Ascending aorta (tissue), 2 donors: ENCODE measurements at places on chromosomes 3 and 15.
A peak's percentile ranks its signal among the peaks of the same experiment; 100 is the strongest.

GRCh38 chr3:184481984-184482671, 79.5 kb upstream of the EPHB3 start:
- no peak for DNase-seq

- DNase-seq = peak; percentile 85
Observed at GRCh38 chr3:194682694-194683310, 2.9 kb upstream of the FAM43A start.

DNA sequence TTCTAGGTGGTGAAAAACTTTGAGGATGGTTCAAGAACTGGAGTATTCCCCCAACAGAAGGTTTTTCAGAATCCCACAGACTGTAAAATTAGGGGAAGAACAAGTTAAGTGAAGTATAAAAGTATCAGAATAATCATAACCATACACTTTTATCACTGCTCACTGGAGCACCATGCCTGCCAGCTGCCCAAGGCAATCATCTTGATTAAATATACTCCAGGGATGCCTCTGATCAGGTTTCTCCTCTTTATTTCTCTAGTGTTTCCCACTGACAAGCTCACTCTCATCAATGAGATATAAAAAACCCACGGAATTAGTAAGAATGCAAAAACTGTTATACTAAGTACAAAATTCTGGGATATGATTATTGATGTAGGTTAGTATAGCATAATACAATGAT, 108.0 kb downstream of the STAG1 start:
- DNase-seq = no peak

- no peak for DNase-seq
Observed at GRCh38 chr15:70321172-70321819, 223.6 kb upstream of the TLE3 start.

GRCh38 chr3:183576487-183577107, 21.1 kb upstream of the KLHL6 start:
- no peak for DNase-seq

GRCh38 chr3:87201727-87202126, 25.4 kb upstream of the CHMP2B start:
- DNase-seq = no peak

GRCh38 chr3:193614430-193614829, 21.4 kb downstream of the OPA1 start:
- no peak for DNase-seq

DNA sequence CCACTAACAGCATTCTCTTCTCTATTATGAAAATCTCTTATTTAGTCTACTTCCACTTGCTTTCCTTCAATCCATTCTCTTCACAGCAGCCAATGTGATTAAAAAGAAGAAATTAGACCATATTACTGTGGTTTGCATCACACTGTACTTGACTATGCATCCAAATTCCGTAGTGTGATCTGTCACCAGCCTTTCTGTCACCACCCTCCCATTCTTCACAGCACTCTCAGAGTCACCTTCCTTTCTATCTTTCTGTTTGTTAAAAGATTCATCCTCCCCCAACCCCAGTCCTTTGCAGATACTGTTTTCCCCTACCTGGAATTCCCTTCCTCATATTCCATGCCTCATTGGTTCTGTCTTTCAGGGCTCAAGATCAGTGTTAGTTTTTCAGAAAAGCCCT, 55.0 kb upstream of the ABHD10 start:
- DNase-seq = no peak
